ENCODE measurements at places on chromosomes 12 and 14.

DNA sequence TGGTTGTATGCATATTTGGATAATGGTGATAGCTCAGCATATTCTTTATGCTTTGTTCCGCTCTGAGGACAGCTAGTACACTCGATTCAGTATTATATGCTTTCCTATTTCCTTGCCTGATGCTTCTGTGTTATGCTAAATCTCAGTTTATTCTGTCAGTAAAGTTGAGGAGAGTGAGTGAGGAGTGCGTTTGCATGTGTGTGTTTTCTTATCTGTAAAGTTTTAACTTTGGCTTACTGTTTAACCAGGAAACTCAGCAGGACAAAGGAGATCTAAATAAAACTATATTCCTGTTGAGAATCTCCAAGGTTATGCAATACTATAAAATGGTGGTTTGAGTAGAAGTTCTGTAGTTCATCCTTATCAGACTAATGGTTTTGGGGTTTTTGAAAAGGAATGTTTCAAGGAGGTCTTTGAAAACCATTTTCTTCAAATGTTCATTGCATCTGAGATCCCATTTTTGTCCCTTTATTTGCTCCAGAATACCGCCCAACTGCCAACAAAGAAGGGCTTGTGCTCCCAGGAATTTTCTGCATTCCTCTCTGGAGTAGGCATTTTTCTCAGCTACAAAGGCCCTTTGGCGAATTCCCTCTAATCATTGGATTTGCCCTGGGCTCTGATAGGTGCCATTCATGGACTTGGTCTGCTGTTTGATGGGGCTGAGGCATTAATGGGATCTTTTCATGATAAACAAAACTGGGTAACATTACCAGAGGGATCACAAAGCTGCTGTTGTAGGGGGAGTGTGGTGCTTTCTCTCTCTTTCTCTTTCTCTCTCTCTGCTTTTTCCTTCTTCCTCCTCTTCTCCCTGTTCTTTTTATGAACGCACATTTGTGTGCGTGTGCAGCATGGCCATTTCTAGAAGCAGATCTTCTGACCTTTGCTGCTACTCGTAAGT, 71.7 kb downstream of the HMGA2 start:
- DNase-seq: peak; percentile 99

- DNase-seq: no peak
Observed at GRCh38 chr12:120413901-120414695, 23.8 kb upstream of the COX6A1 start.

- no peak for DNase-seq
Observed at GRCh38 chr14:103227094-103227768, 104.0 kb downstream of the TNFAIP2 start.

GRCh38 chr12:75964150-75964549, 67.4 kb downstream of the PHLDA1 start:
- no peak for DNase-seq

Data from foreskin melanocyte (primary cell).